ENCODE measurements at places on chromosomes 13 and 19.
A peak's percentile ranks its signal among the peaks of the same experiment; 100 is the strongest.

- no peak for DNase-seq
These were observed 1.9 kb downstream of the MAN2B1 start for GRCh38 chr19:12664406-12665280.

DNA sequence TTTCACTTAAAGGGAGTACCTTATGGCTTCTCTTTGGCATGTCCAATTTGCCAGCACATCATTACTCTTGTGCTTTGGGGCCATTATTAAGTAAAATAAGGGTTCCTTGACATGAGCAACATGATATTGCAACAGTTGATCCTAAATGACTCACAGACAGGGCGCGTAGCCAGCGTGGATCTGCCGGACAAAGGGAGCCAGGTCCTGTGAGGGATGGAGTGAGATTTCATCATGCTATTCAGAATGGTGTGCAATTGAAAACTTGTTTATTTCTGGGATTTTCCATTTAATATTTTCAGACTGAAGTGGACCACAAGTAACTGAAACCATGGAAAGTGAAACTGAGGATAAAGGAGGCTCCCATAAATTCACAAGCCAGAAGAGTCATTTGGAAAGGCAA is 48.6 kb upstream of the WASF3 start:
- DNase-seq = no peak

GRCh38 chr19:40129425-40129824 is 38.7 kb upstream of the ZNF780A start:
- DNase-seq = no peak

- no peak for DNase-seq
These were observed 22.4 kb downstream of the OLFM2 start for GRCh38 chr19:9914001-9914314.

GRCh38 chr13:71879129-71879535 is 12.1 kb upstream of the DACH1 start:
- no peak for DNase-seq

DNA sequence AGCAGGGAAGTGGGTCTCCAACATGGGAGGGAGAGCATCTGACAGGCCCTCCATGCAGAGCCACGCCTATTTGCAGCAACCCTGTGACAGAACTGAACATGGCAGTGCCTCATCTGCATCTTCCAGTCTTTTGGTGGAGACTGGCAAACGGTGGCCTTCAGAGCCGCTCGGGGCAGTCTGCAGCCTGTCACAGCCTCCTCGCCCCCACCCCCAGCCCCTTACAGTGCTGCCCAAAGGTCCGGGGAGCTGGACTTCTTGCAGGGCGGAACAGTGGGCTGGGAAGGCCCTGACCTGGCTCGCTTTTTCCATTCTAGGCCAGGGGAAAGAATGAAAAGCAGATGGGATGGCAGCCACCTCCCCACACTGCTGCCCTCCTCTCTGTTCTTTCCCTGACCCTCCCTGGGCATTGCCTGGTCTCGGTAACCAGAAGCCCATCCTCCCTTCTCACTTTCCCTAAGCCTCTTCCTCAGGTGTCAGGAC is 2.7 kb downstream of the CALM3 start:
- no peak for DNase-seq

DNA sequence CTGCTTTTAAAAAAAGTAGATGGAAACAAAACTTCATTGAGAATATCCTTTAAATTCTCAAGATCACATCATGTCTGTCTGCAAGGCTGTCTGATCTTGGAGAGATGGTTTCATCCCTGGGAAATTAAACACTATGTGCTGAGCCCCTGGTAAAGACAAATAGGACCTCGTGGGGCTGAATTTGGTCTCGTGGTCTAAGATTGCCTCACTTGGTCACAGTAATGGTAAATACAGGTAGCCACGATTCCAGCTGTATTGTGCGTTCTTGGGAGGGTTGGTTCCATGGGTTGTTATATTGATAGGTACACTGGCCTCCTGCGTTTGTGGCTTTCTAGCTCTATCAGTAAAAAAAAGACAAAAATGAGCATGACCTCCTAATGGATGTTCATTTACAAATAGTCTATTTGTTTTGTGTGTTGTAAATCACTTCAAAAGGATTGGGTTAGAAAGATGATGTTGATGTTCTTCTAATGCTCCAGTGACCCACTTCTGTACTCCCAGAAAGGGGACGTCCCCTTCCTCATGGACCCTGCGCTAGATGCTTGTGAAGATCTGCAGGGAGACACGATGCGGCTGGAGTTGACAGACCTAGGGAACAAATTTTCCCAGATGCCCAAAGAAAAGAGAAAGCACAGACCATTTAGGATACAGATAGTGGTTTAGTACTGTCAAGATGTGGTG is 1.8 kb downstream of the CEBPG start:
- no peak for DNase-seq

DNA sequence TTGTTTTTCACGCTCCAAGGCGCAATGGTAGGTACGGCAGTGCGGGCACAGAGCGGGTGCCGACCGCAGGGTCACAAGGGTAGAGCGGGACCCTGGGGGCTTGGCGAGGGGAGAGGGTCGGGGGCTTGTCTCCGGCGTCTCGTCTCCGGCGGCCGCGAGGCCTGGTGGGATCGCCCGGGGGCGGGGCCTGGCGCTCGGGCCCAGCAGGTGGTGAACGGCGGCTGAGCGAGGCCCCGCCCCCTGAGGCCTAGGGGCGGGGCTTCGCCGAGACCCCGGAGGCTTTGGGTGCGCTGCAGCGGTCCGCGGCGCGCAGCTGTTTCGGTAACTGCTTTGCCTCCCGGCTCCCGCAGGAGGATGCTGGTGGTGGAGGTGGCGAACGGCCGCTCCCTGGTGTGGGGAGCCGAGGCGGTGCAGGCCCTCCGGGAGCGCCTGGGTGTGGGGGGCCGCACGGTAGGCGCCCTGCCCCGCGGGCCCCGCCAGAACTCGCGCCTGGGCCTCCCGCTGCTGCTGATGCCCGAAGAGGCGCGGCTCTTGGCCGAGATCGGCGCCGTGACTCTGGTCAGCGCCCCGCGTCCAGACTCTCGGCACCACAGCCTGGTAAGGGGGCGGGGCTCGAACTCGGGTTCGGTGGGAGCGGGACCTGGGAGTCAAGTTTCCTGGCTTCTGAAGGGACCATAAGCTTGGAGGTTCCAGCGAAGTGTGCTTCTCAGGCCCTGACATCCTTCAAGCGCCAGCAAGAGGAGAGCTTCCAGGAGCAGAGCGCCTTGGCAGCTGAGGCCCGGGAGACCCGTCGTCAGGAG is at the start of gene TSEN34:
TSEN34 (plus strand) TSS at position 298 of the 800 bp plus-strand sequence; CDS start at position 355, 57 bp downstream.
- DNase-seq = peak; percentile 92
